A549 treated with dexamethasone at 1 μM for 4 hours (cell line): ENCODE measurements at places on chromosomes 6 and 20. TPM values are rescaled to one million over a fixed set of nuclear protein-coding genes. Genes with fewer than 3 reads are reported as not detected.

The MAPK13 gene
- total RNA-seq: 0.48 to 0.63 TPM (median 0.58 TPM) in 5 replicates

The ISM1 gene
- 0.16 to 0.24 TPM (median 0.18 TPM) in 5 replicates for total RNA-seq

The MROH8 gene
- 0.70 to 1.6 TPM (median 1.4 TPM) in 5 replicates for total RNA-seq

The PCSK2 gene
- not detected in 5 replicates for total RNA-seq

The CRIP3 gene
- 0.11 to 0.71 TPM (median 0.28 TPM) in 5 replicates for total RNA-seq

The HSPA1L gene
- total RNA-seq: 1.1 to 1.8 TPM (median 1.7 TPM) in 5 replicates

The PAK5 gene
- not detected in 5 replicates for total RNA-seq

The NKAPL gene
- not detected in 5 replicates for total RNA-seq

The E2F1 gene
- 21.6 to 27.2 TPM (median 27.1 TPM) in 5 replicates for total RNA-seq

The PNPLA1 gene
- total RNA-seq: 0.03 TPM in 1 of 5 replicates, not detected in the others

The POM121L2 gene
- total RNA-seq: 0.02 TPM in 1 of 5 replicates, not detected in the others

The PBX2 gene
- total RNA-seq: 13.5 to 18.9 TPM (median 17.2 TPM) in 5 replicates

The HLA-DPA1 gene
- 0.09 to 0.11 TPM in 2 of 5 replicates, not detected in the others for total RNA-seq

The HSPA1A gene
- 104 to 243 TPM (median 196 TPM) in 5 replicates for total RNA-seq

The SUMO4 gene
- total RNA-seq: not detected in 5 replicates

The SLC22A16 gene
- not detected in 5 replicates for total RNA-seq

The EPB41L1 gene
- 60.7 to 95.7 TPM (median 81.6 TPM) in 5 replicates for total RNA-seq

The EYS gene
- 0.01 to 0.06 TPM in 2 of 5 replicates, not detected in the others for total RNA-seq

The HLA-DQB2 gene
- not detected in 5 replicates for total RNA-seq

The ZNF334 gene
- total RNA-seq: not detected in 5 replicates

The TGM3 gene
- 0.05 to 0.12 TPM (median 0.07 TPM) in 3 of 5 replicates, not detected in the others for total RNA-seq

The NRM gene
- 20.2 to 28.4 TPM (median 27.5 TPM) in 5 replicates for total RNA-seq

The DLL1 gene
- 0.18 to 0.33 TPM (median 0.24 TPM) in 5 replicates for total RNA-seq

The SLC12A5 gene
- total RNA-seq: 13.5 to 16.4 TPM (median 13.9 TPM) in 5 replicates

The ROS1 gene
- 0.21 to 0.51 TPM (median 0.24 TPM) in 5 replicates for total RNA-seq

The CST7 gene
- total RNA-seq: 0.20 TPM in 1 of 5 replicates, not detected in the others
